ENCODE measurements at places on chromosomes 11 and 22.

- DNase-seq = no peak
Measured at GRCh38 chr11:10205928-10206327, 88.1 kb downstream of the SBF2 start.

DNA sequence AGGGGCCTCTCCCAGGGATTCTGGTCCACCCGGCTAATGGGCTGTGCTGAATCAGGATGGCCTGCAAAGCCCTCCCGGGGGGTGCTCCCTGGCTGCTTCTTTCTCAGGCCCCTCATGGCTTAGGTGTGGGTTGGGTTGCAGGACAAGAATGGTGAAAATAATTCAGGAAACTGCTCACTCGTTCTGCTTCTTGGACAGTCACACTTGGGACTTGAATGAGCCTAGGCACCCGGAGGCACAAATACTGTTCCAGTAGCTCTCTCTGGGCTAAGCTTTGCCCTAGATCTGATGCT, 83.2 kb downstream of the TRIM29 start:
- no peak for DNase-seq

DNA sequence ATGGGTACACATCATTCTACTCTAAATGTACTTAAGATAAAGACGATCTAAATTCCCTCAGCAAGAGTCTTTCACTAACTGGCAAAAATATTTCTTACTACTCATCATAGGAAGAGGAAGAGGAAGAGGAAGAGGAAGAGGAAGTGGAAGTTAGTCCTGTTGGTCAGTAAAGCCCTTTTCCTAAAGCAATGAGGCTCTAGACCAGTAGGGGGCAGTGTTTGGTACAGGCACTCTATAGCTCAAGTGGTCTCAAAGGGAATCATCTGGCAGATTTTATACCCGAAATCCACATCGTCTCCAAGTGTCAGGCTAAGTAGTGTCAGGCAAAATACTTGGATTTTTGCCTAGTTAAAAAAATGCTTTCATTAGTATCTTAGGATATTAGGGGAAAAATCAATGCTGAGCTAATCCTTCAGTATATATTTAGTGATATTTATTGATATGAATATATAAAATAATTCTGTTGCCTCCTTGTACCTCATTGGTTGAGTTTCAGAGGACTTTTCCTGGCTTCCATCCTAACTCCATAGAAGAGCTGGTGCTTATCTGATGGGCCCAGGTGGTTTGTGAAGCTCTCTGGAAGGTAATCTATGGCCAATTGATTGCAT, 7.7 kb downstream of the BLID start:
- no peak for DNase-seq

GRCh38 chr22:25282671-25283561, 63.5 kb downstream of the CRYBB2 start:
- DNase-seq = no peak

GRCh38 chr11:121451178-121451985, 732 bp upstream of the SORL1 start:
- no peak for DNase-seq
